Activated T-helper 1 cell treated with anti-CD3 and anti-CD28 coated beads, Interleukin-12 subunit alpha, Interleukin-12 subunit beta, Interleukin-2, Interleukin-4 antibody, amounts not matched to agents 30 ng/mL and 10 ng/mL and 1 ng/mL, durations not matched to agents 14 hours and 24 hours and 36 hours (primary cell): ENCODE measurements at places on chromosomes 2 and 18. TPM values are rescaled to one million over a fixed set of nuclear protein-coding genes. Genes with fewer than 3 reads are reported as not detected.

DNA sequence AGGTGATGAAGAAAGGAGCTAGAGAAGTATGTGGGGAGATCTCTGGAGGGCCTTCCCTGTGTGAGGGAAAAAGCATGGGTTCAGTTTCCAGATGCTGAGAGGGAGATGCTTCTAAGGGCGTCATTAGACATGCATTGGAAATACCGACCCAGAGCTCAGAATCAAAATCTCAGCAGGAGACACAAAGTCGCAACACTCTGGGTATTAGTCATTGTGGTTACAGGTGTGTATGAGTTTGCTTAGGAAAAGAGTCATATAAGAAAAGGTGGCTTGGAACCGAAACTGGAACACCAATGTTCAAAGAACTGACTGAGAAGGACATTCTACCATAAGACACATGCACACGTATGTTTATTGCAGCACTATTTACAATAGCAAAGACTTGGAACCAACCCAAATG lies 477.1 kb downstream of the FBXO15 start:
- DNase-seq = no peak

DNA sequence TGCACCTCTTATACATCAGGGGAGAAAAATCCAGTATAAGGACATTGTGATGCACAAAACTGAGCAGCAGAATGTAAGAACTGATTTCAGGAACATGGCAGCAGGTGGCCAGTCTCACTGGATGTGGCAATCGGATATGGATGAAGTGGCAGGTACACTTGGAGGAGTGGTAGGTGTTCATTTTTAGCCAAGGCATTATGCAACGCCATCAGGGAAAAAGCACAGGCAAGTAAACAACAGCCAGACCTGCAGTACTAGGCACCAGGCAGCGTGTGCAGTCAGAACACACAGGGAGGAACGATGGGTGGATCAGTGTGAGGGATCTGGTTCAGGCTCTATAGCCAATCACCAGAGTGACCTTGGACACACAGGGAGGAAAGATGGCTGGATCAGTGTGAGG lies 77.4 kb upstream of the GCFC2 start:
- DNase-seq = no peak

DNA sequence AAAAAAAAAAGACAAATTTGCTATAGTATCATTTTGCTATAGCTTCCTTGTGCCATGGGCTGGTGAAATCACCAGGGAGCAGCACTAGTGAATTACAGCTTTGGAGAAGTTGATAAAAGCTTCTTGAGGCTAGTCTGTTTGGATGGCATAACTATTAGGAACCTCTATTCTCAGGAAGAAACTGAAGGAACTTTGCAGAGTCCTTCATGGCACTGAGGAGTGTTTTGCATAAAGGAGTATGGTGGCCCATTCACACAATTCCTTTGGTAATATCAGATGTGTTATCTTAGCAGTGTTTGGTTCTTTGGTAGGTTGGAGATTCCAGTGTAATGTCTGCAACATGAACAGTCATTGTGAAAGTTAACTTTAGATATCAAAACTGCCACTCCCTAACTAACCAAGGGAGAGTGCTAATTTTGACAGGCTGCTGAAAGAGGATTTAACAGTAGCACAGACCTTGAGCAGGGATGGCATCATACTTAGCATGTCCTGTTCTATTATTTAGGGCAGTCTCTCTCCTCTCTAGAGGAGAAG lies 76.6 kb upstream of the ZFP36L2 start:
- no peak for DNase-seq

- DNase-seq = no peak
Observed at GRCh38 chr18:64330931-64331330, 182.0 kb upstream of the LINC00305 start.

UNC50 gene
- total RNA-seq = 41.4 and 43.0 TPM in 2 replicates
